Left renal cortex interstitium (tissue), 4 donors: ENCODE measurements at places on chromosomes 5 and 9.

- DNase-seq: no peak
Measured at GRCh38 chr9:109555215-109555614, 57.1 kb upstream of the PTPN3 start.

DNA sequence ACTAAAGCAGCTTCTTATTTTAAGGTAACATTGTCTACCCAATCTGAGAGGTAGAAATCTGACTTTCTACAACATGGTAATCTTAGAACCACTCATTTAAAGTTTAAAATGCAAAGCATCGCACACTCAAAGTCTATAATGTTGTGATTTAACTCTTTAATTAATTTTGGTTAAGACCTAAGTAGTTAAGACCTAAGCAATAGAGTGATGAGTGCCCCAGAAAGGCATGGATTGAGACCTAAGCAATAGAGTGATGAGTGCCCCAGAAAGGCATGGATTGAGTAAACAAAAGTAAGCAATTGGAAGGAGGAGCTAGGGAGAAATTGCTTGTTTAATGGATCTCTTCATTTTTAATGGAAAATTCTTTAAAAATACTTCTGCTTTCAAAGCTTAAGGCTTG lies 86.8 kb downstream of the NLN start:
- DNase-seq: no peak

- DNase-seq: no peak
Measured at GRCh38 chr5:101532430-101532829, 629.3 kb upstream of the ST8SIA4 start.

DNA sequence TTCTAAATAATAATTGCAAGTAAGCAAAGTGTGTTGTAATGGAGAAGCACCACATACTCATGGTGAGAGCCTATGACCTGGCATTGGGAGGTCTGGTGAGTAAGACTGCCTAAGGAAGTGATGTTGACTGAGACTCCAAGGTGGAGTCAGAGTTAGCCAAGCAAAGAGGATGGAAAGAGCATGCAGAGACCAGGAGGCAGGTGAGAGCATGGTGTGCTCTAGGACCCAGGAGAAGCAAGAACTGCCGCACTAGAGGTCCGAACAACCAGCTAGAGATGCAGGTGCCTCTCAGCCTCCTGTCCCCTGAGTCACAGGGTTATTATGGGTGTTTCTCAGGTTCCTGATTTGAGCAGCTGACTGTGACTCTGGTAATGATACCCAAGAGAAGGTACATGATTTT lies 27.3 kb downstream of the ANP32B start:
- DNase-seq: no peak

- DNase-seq: no peak
Measured at GRCh38 chr9:137606005-137606621, 627 bp downstream of the ARRDC1 start.

GRCh38 chr5:8436924-8437323 lies 568.0 kb downstream of the MTRR start:
- no peak for DNase-seq

DNA sequence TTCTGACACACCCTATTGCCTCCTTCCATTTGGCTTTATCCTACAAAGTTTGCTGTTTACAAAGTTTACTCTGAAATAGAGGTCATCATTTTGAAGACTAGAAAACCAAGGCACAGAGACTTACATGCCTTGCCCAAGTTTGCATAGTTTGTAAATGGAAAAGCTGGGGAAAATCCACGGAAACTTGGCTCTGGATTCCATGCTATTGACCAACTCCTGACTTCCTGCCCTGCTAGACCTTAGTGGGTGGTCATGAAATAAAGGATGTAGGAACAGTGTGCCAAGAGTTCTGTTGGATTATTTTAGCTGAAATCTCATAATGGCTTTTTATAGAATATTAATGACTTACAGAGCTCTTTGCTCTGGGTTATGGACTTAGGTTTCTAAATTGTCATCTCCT lies 69.5 kb downstream of the GRIA1 start:
- no peak for DNase-seq

GRCh38 chr5:95350631-95351030 lies 40.5 kb upstream of the FAM81B start:
- no peak for DNase-seq

DNA sequence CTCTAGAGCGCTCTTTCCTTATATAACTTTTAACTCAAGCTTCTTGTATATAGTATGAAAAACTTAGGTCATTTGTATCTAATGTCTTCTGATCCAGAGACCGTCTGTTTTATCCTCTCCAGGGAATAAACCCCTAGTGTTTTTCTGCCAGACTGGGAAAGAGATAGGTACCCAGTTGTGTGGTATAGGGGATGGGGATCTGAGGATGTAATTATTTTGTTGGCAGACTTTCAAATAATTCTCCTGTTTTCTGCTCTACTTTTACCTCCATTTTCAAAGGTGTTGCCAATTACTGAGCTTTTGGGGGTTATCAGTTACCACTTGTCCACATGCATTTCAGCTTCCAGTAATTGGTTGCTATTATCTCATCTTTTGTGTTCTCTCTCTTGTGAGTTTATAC lies 17.9 kb downstream of the CCDC171 start:
- no peak for DNase-seq

DNA sequence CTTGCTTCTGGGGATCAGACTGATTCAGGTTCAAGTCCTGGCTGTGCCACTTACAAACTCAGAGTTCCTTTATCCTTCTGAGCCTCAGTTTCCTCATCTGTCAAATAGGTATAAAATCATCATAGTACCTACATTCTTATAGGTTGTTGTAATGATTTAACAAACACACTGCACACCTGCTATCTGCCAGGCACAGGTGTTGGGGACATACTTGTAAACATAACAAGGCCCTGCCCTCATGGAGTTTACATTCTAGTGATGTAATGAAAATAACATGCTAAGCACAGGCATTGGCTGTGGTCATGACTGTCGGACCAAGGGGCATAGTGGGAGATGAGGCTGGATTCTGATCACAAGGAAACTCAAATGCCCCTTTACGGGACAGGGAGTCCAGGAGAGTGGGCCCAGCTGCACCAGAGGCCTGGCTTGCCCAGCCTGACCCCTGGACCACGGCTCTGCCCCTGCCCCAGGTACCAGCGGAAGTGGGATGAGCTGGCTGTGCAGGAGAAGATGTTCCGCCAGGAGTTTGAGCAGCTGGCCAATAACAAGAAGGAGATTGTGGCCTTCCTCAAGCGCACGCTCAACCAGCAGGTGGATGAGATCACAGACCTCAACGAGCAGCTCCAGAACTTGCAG lies 2.3 kb downstream of the CFAP157 start:
- DNase-seq: no peak

- no peak for DNase-seq
Measured at GRCh38 chr9:128819716-128820664, 1.7 kb downstream of the ENDOG start.

- DNase-seq: no peak
Measured at GRCh38 chr5:850511-851006, at the start of gene ZDHHC11. Gene ZDHHC11, minus strand, starts transcription at chr5:850986. Its CDS starts 384 bp downstream, at chr5:850602.

DNA sequence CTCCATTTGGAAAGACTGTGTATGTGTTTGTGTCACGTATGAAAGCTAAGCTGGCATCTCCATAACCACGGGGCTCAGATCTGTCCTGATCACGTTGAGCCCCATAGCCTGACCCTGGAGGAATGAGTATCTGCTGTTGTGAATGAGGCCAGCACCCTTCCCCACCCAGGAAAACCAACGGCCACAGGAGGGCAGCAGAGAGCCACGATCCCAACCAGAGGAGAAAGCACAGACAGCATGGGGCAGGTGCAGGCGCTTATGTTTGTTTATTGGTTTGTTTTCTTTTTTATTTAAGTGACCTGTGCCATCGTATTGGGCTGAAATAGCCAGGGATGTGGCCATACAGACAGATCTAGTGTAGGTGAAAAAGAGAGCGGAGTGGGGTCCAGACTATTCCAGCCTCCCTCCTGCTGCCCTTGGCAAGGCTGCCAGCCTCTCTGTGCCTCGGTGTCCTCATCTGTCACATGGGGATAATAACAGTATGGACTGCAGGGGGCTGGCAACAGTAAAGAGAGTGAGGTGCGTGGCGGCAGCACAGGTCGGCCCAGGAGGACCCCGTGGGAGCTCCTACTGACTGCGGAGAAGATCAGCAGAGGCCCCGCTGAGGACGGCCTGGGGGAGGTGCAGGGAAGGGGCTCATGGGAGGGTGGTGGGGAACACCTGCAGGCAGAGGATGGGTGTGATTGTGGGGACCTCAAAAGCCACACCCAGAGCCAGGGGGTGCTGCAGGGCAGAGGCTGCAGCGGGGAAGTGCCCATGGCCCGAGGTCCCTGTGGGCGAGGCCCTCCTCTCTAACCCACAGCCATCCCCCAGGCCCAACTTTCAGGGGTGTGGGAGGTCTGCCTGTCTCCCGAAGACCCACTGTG lies 12.1 kb downstream of the OR2V2 start:
- DNase-seq: no peak

- no peak for DNase-seq
Measured at GRCh38 chr9:75041041-75041440, 12.9 kb upstream of the CARNMT1 start.

DNA sequence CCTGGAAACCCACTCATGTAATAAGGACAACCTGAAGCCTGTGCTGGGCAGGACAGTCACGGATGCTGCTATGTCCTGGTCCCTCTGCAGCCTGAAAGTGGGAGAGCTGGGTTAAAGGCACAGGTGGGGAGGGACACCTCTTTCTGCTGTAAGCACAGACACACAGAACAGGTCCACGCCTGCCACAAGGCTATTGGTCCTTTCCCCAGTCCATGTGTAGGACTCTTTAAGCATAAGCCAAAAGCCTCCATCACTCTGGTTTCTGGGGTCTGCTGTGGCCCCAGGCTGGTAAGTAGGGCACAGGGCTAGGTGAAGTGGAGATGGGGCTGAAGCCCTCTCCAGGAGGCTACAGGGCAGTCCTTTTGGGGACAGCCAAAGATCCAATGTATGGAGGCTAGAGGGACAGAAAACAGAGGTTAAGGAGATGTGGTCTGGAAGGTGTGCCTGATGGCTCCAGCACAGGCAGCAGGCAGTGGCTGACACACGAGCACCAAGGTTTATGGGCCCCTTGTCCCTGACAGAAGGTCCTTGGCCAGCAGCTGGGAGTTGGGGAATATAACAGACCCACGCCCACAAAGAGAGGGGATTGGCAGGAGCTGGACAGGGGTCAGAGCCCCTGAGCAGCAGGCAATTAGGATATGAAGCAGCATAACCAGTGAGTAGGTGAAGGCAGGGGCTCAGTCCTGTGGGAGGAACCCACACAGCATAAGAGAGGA lies 203.6 kb upstream of the MVB12B start:
- no peak for DNase-seq

DNA sequence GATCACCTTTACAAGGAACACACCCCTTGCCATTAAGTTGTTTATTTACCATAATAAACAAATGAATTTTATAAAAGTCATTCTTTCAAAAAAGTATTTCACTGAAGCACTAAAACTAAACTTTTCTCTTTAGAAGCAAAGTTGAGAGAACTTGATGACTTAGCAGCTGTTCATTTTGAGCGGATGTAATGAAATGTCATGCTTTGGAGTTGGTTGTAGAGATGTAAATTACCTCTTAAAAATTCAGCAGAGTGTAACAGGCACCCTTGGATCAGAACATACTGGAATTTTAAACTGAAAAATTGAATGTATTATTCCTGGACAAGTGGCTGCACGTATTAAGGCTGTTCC lies 617.2 kb downstream of the PDE4D start:
- DNase-seq: no peak

DNA sequence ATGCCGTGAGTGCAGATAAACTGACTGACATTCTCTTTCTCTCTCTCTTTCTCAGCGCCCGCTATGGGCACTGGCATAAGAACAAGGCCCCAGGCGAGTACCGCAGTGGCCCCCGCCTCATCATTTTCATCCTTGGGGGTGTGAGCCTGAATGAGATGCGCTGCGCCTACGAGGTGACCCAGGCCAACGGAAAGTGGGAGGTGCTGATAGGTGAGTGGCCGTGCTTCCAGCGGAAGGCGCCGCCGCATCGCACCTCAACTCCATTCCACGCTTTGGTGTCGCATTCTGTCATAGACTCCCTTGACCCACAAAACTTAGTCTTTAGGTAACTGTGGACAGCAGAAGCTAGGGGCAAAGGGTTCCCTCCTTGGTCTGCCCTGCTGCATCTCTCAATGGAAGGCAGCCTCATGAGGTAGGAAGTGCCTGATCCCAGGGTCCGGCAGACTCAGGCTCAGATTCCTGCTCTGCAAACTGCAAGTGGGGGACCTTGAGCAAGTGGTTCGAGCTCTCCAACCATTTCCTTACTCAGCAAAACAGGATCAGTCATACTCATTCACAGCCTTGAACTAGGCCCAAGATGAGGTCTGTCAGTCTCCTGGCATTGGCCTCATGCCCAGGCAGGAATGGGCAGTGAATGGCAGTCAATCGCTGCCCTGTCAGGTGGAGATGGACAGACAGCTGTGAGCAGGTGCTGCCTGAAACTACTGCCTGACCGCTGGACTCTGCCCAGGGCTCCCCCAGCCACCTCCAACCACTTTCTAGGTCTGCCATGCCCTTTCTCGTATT lies 24.2 kb upstream of the CFAP157 start:
- no peak for DNase-seq

DNA sequence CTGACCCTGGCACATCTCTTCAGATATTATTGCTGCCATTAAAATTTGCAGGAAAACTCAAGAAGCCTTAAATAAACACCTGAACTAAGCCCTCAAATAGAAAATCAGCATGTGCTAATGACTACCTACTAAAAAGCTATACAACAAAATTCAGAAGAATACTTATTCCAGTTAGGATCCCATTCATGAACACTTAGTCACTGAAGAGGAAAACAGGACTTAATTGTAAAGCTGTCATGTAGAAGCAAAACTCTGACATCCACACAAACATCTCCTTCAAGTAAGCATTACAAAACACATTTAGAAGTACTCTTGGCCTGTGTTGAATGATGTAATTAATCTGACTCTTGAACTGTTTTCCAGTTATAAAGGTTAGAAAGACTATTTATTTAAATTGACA lies 19.9 kb downstream of the ELL2 start:
- no peak for DNase-seq

GRCh38 chr5:180323160-180323559 lies 30.0 kb downstream of the GFPT2 start:
- DNase-seq: no peak

GRCh38 chr9:122168356-122168755 lies 8.6 kb downstream of the MORN5 start:
- no peak for DNase-seq

DNA sequence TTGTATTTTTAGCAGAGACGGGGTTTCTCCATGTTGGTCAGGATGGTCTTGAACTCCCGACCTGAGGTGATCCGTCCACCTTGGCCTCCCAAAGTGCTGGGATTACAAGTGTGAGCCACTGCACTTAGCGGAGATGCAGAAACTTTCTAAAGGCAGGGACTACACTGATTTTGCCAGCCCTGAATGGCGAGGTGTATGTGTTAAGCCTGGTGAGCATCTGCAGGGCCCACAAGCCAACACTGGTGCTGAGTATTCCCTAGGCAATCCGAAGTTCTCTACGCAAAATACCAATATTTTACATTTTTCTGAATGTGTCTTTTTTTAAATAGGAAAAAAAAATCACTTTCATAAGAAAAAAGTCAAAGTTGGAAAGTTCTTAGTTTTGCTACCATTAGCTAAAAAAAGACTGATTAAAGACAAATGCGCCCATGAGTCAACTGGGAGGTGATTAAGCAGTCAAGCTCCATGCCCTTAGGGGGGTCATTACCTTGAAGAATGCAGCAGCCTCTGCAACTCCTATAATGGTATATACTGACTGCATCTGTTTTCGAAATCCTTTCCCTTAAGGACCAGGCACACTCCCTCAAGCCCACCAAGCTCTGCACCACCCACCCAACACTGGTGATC lies 502.8 kb downstream of the BNC2 start:
- DNase-seq: no peak
